ENCODE measurements at places on chromosomes 13 and 19. TPM values are rescaled to one million over a fixed set of nuclear protein-coding genes. Genes with fewer than 3 reads are reported as not detected.

- DNase-seq, result no peak
Observed at GRCh38 chr13:46198696-46199193, 13.0 kb upstream of the LRRC63 start.

DNA sequence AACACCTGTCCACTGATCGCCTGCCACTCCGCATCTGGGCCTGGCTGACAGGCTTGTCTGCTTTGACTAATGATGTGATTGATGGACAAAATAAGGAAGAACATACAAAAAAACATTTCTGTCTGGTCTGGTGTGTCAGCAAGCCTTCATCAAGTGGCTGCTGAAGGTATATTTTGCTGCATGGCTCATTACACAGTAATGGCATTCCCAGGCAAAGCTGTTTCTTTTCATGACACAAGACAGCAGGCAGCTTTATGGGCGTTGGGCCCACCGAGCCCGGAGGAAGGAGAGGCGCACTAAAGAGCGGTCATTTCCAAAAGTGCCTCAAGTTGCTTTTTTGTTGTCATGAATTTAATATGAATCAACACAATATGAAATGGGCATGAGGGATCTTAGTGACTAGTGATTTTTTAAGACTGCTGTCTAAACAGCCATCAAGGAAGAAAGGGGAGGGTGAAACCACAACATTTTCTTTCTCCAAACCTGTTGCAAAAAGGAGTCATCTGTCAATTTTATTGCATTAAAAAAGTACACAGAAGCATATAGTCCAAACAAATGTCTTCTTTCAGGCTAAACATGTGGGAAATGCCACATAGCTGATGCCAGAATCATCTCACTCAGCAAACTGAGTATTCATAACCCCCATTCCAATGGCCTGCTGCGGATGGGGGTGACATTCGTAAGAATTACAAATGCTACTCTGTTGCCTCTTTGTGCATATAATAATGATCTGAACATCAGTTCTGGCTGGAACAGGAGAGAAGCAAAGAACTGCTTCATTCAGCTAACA, 476.6 kb downstream of the ZNF536 start:
- DNase-seq, result no peak

The ADGRE1 gene
- total RNA-seq, result not detected

The DACT3 gene
- total RNA-seq, result 3.7 TPM

DNA sequence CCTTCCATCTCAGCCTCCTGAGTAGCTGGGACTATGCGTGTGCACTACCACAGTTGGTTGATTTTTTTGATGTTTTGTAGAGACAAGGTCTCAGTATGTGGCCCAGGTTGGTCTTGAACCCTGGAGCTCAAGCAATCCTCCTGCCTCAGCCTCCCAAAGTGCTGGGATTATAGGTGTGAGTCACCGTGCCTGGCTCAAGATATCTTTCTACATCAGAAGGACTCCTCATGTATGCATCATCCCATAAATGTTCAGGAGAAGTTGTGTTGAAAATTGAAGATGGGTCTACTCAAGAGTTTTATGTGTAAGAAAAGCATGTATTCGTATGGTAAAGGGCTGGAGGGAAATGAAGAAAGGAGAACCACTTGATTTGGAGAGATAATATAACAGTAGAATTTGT, 71.8 kb upstream of the STK24 start:
- no peak for DNase-seq

DNA sequence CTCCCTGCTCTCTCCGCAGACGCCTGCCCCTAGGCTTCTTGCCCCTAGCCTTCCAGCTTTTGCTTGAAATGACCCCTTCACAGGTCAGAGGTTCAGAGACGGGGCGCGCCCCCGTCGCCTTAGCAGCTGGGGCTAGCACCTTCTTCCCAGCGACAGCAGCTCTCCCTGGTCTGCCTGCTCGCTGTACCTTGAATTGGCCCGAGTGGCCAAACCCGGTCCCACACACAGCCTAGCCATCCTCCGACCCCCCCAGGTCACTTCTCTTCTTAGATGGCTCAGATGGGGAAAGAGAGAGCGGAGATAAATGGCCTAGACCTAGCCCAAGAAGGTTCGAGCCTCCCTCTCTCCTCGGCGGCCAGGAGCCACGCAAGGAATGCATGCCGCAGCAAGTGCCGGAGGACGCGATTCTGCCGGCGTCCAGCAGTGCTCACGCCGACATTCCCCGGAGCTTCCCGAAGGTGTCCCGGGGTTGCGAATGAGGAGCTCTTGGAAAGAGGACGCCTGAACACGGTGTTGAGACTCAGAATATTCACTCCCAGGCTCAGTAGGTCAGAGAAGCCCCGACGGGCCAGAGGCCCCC, 1.3 kb downstream of the CDX2 start:
- no peak for DNase-seq

DNA sequence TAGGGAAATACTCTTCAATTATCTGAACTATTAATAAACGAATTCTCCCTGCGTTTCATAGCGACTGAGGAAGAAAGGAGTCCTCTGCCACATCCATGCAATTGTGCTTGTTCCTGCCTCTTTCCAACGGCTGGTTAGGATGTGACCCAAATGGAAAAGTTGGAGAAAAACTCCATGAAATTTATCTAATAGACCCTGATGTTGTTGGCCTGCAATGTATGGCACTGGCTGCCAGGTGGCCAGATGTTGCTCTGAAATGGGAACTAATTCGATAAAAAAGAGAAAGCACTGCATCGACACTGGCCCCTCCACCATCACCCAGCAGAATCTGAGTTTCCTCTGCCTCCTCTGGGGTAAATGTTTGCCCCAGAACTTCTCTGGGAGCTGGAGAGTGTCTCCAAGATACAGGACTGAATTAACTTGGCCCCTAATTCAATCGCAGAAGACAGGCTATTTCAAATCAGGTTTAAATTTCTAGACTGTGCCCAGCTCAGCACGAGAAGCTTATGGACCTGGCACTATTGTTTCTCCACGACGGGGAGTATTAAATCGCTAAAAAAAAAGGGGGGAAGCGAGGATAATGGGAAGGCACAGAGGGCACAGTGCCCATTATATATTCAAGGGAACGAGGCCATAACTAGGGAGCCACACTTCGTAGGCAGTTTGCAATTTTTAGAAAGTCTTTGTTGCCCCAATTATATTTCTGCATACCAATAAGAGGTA, 103.9 kb downstream of the ZIC5 start:
- no peak for DNase-seq
